ENCODE measurements at places on chromosomes 1 and 21.

- DNase-seq = no peak
Measured at GRCh38 chr21:39561140-39561539, 51.6 kb upstream of the B3GALT5 start.

GRCh38 chr1:17948594-17948993 is 159.0 kb upstream of the IGSF21 start:
- DNase-seq = no peak

GRCh38 chr1:107691540-107691939 is 273.4 kb downstream of the VAV3 start:
- no peak for DNase-seq

DNA sequence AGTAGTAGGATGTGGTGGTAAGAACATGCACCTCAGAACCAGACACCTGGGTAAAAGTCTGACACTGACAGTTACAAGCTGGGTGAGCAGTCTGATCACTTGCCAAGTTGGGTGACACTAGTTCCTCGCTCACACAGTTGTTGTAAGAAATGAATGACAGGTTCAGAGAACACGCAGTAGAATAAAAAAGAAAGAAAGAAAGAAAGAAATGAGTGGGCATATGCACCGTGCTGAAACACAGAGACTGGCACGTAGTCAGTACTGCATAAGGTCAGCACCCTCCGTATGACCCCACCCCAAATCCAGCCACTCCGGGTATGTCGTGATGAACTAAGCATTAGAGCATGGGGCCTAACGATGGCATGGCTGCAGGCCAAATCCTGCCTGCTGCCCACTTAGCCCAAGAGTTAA is 90.6 kb downstream of the GLUL start:
- no peak for DNase-seq

DNA sequence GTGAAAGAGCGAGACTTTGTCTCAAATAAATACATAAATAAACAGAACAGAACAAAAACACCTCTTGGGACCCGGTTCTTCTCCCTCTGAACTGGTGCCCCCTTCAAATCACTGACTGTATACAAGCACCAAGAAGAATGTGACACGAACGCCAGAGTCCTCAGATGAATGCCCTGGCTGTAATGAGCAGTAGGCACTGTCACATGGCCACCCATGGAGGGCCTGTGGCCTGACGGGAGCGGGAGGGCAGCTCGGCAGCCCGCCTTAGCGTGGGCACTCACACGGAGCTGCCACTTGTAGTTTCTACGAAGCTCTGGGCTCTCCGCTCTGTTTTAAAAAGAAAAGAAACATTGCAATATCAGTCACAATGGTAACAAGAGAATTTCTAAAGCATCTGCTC is 146.0 kb downstream of the PEX14 start:
- DNase-seq = no peak

- DNase-seq = no peak
Measured at GRCh38 chr1:59017501-59018231, 233.8 kb upstream of the JUN start.

- no peak for DNase-seq
Measured at GRCh38 chr1:54421101-54421504, 14.9 kb upstream of the SSBP3 start.

DNA sequence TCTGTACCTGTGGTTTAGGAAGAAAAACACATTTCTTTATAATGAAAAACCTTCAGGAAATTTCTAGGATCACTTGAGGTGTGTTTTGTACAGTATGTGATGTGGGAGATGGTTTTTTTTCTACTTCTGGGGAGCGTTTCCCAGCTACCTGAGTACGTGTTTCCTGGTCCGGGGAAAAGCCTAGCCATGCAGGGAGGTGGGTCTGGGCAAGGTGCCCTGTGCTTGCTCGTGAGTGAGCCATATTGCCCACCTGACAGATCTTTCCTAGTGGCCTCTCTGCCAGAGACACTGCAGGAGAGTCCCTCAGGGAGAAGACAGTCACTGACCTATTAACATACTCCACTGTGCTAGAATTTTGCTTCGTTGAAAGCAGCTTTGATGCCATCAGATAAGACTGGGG is 41.3 kb downstream of the TRPM2 start:
- DNase-seq = no peak

Data from GOT3 (cell line).